Naive thymus-derived CD4-positive, alpha-beta T cell (primary cell): ENCODE measurements at places on chromosomes 1 and 21. TPM values are rescaled to one million over a fixed set of nuclear protein-coding genes. Genes with fewer than 3 reads are reported as not detected.

Gene C1orf115
- total RNA-seq: 1.5 TPM

Gene INSRR
- total RNA-seq: not detected

Gene CLCN6
- total RNA-seq: 13.0 and 13.3 TPM in 2 replicates

Gene DIP2A
- total RNA-seq: 116 TPM

Gene VWA1
- not detected for total RNA-seq

Gene XCL1
- 2.6 TPM for total RNA-seq

Gene MSH4
- 0.78 TPM for total RNA-seq

Gene ADAM30
- total RNA-seq: not detected
